ENCODE measurements at places on chromosomes 11 and 22. TPM values are rescaled to one million over a fixed set of nuclear protein-coding genes. Genes with fewer than 3 reads are reported as not detected.
A peak's percentile ranks its signal among the peaks of the same experiment; 100 is the strongest.

PNPLA5 gene
- total RNA-seq, result not detected

NLRP14 gene
- total RNA-seq, result not detected

MEN1 gene
- total RNA-seq, result 3.8 TPM

CDK2AP2 gene
- 28.7 TPM for total RNA-seq

SCO2 gene
- not detected for total RNA-seq

CCT8L2 gene
- total RNA-seq, result not detected

DAGLA gene
- total RNA-seq, result 3.4 TPM

MS4A6A gene
- total RNA-seq, result 35.8 TPM

IGSF9B gene
- 106 TPM for total RNA-seq

DNA sequence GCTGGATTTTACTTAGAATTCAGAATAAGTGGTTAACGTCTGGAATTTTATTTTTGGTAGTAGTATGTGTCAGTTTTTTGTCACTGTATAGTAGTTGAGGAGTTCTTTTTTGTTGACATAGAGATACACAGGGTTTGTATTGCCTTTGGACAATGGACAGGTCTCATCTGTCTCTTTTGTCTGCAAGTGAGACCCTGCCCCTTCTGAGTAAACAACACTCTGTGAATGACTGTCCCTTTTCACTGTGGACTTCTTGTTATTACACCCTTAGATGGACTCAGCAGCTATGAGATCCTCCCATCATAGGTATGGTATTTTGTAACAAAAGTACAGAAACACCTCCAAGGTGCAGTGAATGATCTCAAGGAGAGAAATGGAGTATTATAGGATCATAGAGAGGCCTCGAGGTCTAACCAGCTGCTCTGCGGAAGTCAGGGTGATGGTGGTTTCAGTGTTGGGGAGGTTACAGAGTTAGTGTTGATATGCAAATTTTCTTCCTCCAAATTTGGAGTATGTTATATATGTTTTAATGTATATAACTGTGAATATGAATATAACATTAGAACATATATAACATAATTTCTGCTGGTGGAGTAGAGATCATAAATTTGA is 7.8 kb downstream of the PPP6R3 start:
- DNase-seq, result no peak

DNA sequence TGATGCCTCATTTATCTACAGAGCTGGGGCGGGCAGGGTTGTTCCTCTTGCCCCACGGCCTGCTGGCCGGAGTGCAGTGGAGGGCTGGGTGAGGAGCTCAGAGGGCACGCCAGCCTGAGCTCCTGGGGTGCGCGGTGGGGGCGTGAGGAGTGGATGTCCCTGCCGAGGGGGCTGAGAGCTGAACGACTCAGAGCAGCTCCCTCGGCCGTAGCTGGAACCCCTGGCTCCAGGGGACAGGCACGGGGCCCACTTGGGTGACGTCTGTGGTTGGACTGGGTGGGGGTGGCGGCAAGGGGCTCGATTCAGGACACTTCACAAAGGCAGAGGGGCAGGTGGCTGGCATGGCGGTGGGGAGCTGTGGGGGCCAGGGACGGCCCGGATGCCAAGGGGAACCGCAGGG is 62.4 kb downstream of the TRMU start:
- DNase-seq, result no peak

- DNase-seq, result peak; percentile 98
These were observed 7.6 kb upstream of the SERPINH1 start for GRCh38 chr11:75554258-75555022.

DNA sequence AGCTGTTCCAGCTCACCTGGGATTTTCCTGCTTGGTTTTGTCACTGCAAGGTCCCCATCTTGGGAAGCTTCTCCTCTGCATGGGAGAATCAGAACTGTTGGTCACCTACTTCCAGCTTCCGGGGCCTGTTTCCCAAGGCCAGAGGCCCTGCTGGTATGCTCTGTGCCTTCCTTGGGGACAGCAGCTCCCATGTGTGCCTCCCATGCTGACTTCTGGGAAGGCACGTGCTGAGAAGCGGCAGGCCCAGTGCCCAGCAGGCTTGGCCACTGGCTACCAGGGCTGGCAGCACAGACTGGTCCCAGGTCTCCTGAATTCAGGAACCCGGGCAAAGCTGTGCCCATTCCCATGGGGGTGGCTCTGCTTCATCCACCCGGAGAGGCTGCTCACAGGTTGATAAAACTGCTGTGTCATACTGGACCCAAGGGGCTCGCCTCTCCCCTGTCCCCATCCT is 33.8 kb downstream of the MYEOV start:
- no peak for DNase-seq

GRCh38 chr11:66866007-66866406 is 9.1 kb downstream of the LRFN4 start:
- DNase-seq, result no peak

DNA sequence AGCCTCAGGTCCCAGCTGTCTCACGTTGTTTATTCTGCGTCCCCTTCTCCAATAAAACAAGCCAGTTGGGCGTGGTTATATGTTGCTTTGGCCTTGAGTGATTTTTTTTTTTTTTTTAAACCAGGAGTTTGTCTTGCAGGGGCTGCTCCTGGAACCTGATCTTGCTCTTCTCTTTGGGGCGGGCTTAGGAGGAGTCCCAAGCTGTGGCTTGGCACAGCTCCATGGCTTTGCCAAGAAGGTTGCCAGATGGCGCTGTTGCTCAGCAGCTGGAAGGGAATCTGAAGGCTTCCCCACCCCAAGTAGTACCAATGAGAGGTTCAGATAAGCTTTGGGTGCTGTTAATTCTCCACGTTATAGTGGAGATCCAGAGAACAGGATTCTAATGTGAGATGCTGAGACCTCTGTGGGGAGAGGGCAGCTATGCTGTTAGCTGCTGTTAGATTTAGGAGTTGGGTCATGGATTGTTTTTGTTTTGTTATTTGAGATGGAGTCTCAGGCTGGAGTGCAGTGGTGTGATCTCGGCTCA is 2.0 kb upstream of the FERMT3 start:
- peak; percentile 86 for DNase-seq

- no peak for DNase-seq
These were observed 46.2 kb upstream of the A4GALT start for GRCh38 chr22:42766860-42767259.

DNA sequence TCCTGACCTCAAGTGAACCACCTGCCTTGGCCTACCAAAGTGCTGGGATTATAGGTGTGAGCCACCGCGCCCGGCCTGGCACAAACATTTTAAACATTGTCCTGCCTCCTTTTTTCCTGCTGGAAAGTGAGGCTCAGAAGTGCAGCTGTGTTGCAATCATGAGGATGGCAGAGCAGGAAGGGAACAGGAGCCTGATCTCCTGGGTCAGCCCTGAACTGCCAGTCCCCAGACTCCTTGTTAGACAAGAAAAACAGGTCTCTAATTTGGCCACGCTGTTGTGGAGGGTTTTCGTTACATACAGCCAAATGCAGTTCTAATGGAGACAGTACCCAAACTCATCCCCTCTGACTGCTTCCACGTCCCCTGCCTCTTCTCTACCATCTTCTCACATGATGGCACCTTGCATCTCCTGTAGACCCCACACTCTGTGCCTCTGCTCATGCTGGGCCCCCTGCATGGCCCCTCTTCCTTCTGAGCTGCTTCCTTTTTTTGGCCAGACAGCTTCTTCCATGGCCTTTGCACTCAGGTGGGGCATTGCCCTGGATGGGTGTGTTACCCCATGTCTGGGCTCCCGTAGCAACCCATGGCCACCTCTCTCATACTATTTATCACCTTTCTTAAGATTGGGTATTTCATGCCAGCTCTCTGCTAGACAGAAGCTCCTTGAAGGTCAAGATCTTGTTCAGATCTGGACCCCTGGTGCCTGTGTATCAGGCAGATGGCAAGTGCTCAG is 227.1 kb downstream of the CEP164 start:
- DNase-seq, result no peak

DNA sequence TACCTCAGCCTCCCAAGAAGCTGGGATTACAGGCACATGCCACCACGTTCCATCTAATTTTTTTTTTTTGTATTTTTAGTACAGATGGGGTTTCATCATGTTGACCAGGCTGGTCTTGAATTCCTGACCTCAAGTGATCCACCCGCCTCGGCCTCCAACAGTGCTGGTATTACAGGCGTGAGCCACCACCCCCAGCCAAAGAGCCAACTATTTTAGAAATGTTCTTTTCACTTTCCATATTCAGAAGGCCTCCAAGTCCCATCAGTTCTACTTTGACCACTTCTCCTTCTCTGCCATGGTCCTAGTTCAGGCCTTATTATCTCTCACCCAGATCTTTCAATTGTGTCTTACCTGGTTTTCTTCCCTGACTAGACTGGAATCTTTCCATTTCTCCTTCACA is 48.2 kb downstream of the CCDC83 start:
- DNase-seq, result no peak

- no peak for DNase-seq
These were observed 108.2 kb upstream of the DDI1 start for GRCh38 chr11:103928040-103928801.

DNA sequence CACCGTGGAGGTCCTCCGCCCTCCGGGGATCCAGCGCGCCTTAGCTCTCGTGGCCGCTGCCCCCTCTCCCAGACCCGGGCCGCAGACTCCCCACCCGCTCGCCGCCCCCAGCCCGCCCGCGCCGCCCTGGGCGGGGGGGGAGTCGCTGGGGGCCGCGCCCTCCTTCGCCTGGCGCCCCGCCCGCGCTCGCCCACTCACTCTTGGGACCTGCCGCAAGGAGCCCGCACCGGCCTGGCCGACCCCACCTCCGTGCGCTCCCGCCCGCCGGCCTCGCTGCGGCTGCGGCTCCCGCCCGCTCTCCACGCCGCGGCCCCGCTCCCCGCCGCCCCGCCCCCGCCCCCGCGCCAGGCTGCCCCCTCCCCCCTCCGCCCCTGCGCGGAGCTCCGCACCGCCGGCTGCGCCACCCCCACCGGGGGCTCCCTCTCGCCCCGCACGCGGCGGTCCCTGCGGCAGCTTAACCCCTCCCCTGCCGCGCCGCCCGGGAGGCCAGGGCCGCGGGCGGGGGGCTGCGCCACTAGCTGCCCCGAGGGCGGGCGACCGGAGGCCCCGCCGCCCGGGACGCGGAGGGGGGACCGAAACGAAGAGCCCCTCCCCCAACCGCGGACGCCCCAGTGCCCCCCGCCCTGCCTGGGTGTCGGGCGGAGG is 724 bp upstream of the RASGRP2 start:
- DNase-seq, result peak; percentile 26

GRCh38 chr11:65709661-65710060 is 2.4 kb upstream of the KAT5 start:
- DNase-seq, result no peak

- DNase-seq, result no peak
These were observed 51.1 kb downstream of the IGSF9B start for GRCh38 chr11:133905677-133906156.

GRCh38 chr11:118128721-118129470 is 23.7 kb downstream of the SCN4B start:
- no peak for DNase-seq
